ENCODE measurements at places on chromosomes 7 and 10.
A peak's percentile ranks its signal among the peaks of the same experiment; 100 is the strongest.

GRCh38 chr7:12028508-12028907 is 182.6 kb upstream of the TMEM106B start:
- no peak for DNase-seq

GRCh38 chr7:107446988-107447387 is 22.9 kb upstream of the GPR22 start:
- DNase-seq, result no peak

GRCh38 chr10:22712956-22713852 is 1.2 kb downstream of the PIP4K2A start:
- DNase-seq, result peak; percentile 56

GRCh38 chr10:72030762-72031543 is 57.4 kb downstream of the SPOCK2 start:
- no peak for DNase-seq

DNA sequence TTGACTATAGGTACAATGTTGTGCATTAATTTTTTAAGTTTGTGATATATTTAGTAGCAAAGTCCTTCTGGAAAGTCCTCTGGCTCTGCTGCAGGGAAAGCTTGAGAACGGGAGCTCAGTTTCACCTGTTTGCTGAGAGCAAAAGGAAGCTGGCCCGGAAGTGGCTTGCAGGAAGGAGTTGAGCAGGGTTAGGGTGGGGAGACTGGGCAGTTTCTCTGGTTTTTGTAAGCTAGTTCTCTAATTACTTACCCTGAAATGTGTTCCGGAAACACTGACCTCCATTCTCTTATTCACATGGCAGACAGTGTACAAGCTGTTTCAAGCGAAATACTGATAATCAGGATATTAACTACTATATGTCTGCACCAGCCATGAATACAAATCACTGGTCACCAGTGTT is 22.3 kb downstream of the MAP3K8 start:
- DNase-seq, result peak; percentile 83

Measured in activated CD8-positive, alpha-beta memory T cell treated with anti-CD3 and anti-CD28 coated beads, Interleukin-2, amount 10 ng/mL, durations not matched to agents 7 days and 5 days (primary cell).